ENCODE measurements at places on chromosomes 6 and 20. TPM values are rescaled to one million over a fixed set of nuclear protein-coding genes. Genes with fewer than 3 reads are reported as not detected.

DNA sequence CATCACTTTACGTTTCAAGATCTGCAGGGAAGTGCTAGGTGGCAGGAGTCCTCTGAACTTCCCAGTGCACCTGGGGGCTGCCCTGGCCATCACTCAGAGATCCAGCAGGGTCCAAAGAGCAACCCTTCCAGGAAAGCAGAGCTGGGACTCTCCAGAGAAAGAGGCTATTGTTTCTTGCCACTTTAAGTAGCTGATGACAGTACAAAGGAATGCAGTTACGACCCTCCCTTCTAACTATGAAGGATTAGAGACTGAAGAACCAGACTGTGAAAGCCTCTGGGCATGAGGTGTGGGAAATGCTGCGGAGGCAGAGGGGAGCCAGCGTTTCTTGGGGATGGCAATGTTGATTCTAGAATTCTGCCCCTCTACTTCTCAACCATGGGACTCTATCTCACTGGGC lies 189.1 kb upstream of the SUPT3H start:
- peak; percentile 76 for DNase-seq

Gene CGAS
- 2.8 TPM for total RNA-seq

DNA sequence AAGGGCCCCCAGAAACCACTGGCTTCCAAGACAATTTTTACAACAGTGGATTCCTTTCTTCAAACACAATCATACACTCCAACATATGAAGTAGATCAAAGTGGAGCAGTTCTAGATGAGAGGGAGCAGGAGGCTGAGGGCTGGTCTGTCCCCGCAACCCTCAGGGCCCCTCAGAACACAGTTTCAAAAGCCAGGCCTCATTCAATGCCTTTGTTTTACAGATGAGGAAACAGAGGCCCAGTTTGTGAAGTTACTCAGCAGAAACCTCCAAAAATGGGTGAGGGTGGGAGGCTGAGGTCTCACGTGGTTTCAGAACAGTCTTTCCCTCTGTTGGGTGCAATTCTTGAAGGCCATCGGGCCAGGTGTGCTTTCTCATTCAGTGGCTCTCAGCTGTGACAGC lies 134.9 kb downstream of the SCML4 start:
- DNase-seq: peak; percentile 22

GRCh38 chr6:127952831-127953230 lies 52.0 kb upstream of the THEMIS start:
- no peak for DNase-seq

Gene CSNK2A1
- 266 TPM for total RNA-seq

DNA sequence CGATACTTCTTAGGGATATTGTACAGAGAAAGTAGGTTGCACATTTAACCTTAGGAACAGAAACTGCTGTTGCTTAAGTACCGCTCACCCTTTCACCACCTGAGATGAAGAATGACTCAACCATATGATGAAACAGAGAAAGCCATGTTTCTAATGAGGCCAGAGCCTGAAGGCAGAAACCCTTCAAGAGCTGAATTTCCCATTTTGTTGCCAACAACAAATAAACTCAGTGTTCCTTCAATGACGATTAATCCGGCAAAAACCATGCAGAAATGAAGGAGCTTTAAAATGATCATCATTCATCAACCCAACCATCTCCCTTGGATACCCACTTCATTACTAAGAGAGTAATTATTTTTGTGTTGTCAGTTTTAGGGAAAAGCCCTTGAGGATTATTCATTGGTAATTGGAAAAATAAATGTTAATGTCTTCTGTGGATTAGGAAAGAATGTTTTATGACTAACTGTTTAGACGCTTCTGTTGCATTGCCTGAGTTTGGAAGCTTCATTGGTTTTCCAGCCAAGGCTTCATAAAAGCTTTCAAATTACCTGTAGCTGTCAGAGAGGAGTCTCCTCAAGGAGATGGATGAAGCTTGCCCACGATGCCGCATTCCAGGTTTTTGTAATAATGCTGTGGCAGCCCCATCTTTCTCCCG lies 112.1 kb upstream of the IYD start:
- no peak for DNase-seq

DNA sequence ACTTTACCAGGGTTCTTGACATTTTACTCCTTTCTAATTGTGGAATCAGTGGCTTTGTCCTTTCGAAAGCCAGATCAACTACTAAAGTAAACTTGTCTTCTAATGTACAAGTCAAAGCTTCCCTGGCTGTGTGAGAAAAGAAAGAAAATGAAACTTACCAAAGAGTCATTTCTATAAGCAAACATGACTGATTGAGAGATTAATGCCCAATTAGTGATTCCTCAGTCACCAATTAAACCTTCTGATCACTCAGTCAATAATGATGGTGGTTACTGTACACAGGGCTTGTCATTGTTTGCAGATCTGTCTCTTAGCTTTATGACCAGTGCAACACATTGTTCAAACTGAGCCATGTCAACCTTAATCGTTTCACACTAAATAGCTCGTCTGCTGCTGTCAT lies 1168.4 kb upstream of the CITED2 start:
- no peak for DNase-seq
